ENCODE measurements at places on chromosomes 6 and 20.

DNA sequence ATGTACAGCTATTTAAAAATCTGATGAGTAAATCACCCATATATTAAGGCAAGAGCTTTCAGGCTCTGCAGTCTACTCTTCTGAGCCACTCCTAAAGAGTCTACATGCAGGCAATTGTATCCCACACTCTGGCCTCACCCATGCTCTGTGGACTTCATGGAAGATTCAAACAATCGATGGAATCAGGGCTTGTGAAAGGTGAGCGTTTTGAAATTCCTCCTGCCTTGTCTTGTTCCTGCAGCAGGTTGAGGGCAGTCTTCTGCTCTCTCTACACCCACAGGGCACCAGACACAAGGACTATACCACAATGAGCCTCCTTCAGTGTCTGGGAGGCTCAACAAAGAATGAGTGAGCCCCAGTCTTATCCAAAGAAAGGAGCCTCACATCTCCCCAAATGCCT, 51.1 kb downstream of the TBC1D7 start:
- no peak for DNase-seq

DNA sequence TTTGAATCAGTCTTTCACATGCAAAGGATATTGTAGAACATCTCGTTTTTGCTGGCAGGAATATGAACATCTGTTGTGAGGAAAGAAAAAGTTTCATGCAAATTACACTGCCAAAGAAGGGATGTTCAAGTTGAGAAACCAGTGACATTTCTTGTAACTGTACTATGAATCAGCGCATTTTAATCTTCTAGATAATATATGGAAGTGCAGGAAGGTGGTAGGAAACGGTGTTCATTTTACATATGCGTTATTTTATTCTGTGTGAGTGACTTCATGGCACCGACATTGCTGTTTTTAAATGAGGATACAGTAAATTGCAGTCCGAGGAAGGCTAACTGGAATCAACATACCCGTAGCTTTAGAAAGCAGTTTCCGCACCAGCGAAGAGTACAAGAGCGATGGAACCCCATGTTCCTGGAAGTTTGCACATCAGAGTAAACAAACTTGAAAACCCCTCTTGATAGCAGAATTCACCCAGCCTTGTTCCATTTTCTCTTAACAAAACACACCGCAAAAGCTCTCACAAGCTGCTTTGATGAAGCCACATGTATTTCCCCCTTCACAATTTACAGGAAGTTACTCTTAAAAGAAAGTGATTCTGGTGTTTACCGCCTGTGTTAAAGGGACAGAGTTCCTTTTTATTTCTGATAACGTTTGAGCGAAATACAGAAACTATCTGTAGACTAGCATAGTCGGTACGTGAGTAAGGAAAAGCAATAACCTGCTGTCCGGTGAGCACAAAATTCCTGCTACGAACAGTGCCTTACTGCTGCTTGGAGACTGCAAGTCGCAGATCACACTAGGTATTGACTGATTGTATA, 11.5 kb downstream of the PRDM1 start:
- no peak for DNase-seq

- DNase-seq: no peak
Measured at GRCh38 chr6:165742047-165742446, 79.0 kb upstream of the PDE10A start.

- no peak for DNase-seq
Measured at GRCh38 chr20:49729780-49730179, 16.1 kb upstream of the B4GALT5 start.

DNA sequence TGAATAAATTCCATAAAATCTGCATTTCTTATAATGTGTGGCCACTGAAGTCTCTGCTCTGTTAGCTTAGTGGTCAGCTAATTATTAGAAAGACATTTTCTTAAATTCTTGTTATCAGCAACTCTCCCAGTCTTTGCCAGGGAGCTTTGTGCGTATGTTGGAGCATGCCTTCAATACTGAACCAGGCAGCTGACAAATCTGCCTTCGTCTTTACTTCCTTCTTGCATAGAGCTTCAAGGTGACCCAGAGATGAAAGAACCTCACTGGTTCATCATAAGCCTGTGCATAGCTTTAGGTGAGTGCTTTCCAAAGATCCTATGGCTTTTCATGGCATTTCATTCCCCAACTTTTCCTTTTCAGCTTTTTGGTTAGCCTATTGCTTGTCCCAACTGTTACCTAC, 43.0 kb upstream of the NELFCD start:
- DNase-seq: no peak

DNA sequence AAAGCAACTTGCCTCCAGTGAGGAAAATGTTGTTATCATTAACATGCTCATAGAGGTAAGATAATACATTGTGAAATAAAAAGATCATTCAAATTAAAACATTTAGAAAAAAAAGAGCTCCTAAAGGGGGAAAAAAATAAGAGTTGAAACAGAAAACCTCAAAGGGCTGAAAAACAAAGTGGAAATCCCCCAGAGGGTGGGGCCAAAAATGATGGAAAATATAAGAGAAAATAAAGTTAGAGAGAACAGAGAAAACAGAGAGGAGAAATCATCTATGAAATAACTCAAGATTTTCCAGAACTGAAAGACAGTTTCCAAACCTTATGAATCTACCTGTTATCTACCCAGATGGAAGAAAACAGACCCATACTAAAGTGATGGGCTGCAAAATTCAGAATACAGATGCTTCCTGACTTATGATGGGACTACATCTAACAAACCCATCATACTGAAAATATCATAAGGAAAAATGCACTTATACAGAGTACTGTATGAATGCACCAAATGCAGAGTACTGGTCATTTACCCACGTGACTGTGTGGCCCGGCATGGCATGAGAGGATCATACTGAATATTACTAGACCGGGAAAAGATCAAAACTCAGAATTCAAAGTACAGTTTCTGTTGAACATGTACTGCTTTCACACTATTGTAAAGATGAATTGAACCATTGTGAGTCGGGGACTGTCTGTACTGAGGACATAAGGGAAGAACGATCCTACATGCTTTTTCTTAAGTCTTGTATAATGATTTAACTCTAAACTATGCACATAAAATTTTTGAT, 4.0 kb downstream of the ZBTB24 start:
- no peak for DNase-seq

DNA sequence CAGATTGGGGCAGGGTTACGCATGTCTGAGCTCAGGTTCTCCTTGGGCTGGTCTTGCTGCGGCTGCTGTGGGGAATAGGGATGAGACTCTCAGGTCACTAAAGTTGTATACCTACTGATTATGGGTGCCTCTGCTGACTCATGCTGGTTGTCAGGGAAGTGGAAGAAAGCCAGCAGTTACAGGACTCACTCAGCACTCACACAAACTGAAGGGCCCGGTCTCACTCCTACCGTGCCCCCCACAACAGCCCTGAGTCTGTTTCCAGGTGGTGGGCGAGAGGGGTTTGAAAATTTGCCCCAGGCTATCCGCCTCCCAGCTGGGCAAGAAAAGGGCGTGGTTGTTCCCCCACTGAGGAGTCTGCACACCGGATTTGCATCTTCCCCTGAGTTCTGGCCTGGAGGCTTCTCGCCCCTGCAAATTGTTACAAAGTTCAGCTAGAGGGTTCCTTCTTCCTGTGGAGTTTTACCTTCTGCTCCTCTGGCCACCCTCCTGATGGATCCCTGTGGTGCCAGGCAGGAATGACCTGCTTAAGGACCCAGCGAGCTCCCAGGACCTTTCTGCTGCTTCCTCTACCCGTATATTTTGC, 659.2 kb downstream of the HDGFL1 start:
- DNase-seq: no peak

DNA sequence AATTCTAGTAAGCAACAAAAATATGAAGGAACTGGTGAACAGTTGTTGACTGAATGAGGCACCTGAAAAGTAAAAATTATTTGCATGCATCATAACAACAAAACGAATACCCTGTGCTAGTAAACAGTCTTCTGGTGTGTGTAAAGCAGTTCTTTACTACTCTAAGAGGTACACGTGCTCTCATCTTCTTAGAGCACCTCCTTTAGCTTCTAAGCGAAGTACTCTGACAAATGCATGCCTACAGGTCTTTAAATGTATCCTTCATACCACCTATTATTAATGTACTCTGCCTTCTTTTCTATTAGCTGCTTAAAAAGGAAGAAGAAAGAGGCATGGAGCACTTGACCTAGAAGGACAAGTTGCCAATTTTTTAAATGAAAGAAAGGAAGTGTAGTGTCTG, 32.2 kb upstream of the MYB start:
- no peak for DNase-seq

DNA sequence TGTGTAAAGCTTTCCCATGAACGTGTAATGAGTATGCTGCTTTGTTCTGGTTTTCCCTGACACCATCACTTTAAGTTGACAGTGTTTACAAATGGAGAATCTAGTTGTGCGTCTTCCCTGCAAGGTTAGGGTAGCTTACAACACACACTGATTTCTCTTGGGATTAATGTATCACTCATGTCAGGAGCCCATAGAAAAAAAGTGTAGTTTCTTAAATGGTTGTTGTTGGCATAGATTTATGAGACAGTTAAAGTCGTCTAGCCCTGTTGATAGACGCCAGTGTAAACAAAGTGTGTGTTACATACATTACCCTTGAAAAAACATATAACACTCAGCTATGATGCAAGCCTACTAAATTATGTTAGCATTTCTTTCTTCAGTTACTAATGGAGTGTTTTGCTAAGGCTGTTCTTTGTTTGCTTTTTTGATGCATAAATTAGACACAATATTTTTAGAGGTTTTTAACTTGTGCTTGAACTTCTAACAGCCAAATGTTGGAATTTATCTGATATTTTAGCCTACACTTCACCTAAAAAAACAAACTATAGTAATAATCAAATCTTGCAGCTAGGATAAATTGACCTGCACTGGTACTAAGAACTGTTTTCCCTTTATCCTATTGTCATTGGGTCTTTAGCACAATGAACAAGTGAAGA, 88.6 kb downstream of the RNF217 start:
- no peak for DNase-seq

- DNase-seq: no peak
Measured at GRCh38 chr6:100453701-100454521, 10.8 kb downstream of the SIM1 start.

DNA sequence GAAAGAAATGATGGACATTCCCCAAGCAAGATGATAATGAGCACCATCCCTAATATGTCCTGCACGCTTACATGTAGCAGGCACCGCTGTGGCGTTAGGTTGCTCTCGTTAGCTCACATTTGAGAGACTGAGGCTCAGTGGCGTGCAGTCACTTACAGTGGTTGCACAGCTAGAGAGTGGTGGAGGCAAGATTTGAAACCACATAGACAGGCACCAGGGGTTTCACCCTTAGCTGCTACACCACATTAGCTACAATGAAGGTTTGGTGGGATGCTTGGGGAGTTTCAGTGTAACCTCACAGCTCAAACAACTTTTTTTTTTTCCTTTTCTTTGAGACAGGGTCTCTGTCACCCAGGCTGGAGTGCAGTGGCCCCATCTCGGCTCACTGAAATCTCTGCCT, 3.7 kb downstream of the COX4I2 start:
- no peak for DNase-seq

DNA sequence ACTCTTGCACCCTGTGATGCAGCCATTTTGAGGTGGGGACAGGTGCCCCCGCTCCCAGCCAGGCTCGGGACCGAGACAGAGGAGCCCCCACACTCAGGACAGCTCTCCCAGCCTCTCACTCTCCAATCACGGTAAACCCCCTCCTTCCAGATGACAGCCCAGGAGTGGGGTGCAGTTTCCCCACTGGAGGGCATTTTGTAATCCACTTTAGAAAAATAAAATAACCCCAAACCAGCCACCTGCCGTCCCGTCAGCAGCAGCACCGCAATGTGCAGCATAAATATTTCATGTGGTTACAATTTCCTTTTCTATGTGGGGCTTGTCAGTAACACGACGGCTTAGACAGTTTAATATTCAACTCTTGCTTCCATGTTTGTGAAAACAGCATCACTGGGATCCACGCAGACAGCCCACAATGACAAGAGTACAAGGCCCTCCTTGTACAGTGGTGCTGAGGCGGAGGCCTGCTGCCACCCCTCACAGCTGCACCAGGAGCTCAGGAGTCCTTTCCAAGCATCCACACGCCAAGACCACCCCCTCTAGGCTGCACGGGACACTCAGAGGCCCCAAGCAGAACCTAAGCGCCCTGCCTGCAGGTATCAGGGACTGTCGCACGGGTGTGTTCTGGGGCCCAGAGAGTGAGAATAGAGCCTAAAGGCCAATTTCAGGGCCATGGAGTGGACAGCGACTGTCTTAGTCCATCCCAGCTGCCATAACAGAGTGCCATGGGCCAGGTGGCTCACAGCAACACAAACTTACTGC, 116.7 kb downstream of the JPH2 start:
- no peak for DNase-seq

GRCh38 chr20:1509237-1509636, 18.0 kb upstream of the SIRPB2 start:
- no peak for DNase-seq

DNA sequence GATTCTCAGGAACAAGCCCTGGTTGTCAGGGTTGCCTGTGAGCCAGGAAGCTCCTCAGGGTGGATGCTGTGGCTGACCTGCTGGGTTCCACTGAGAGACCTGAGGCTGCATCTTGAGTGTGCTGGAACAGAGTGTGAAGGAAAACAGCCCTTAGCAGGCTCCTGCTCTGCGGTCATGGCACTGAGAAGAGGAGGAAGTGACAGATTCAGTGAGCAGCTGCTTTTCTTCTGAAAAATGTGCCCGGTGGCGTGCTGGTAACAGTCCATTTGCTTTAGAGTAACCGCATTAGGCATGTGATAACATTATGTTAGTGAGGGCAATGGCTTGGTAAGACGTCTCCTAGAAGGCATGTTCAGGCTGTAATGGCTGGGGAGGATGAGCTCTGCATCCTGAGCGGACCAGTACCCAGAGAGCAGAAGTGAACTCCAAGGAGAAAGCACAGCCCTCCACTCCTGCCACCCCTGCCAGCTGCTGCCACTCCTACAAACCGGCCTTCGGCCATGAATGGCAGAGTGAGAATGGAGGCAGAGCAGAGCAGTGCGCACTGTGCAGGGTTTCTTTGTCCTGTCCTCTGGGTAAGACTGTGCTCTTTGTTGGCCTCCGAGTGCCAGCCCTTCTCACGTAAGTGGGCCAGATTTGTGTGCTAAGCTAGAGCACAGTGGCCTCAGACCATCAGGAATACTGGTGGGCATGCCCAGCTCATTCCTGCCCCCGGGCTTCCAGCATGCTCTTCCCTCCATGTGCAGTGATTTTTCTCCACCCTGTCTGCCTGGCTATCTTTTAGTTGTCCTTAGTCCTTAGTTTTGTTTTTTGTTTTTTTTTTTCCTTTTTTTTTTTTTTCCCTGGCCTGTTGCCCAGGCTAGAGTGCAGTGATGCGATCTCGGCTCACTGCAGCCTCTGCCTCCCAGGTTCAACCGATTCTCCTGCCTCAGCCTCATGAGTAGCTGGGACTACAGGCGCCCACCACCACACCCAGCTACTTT, 98.1 kb upstream of the VSTM2L start:
- no peak for DNase-seq

DNA sequence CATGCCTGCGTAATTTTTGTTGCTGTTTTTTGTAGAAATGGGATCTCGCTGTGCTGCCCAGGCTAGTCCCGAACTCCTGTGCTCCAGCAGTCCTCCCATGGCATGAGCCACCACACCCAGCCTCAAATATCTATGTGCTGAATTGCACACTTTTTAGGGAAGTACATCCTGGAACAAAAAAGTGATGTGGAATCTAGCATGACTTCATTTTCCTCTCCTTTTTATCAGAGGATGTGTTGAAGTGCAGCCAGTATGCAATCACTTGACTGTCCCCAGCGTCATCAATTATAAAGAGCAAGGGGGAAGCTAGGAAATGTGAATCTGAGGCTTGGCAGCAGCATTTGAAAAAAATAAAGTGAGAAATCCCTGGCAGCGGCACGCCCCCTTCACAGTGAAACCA, 6.4 kb upstream of the EXOC2 start:
- DNase-seq: no peak

GRCh38 chr20:64232794-64233193, 22.8 kb upstream of the PCMTD2 start:
- no peak for DNase-seq

- no peak for DNase-seq
Measured at GRCh38 chr6:4032475-4032874, 46.5 kb downstream of the FAM217A start.
